SJCRH30 (cell line): ENCODE measurements at places on chromosomes 2 and 18.

DNA sequence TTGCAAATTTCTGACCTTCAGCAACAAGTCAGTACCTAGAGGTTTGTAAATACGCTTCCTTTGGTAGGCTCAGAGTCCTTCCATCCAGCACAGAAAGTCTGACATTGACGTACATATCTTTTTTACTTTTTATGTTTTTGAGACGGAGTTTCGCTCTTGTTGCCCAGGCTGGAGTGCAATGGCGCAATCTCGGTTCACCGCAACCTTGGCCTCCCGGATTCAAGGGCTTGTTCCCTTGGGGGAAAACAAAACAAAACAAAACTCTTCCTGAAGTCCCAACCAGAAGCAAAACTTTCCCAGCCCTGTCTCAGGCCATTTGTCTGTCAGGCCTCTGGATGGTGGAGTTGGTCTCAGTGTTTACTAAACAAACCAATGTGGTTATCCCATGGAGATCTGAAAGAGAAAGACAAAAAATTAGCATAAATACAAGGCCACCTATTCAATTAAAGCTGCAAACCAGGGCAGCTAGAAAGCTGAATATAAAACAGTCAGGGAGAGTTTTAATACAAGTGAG is 29.6 kb upstream of the ATL2 start:
- no peaks in the 10 kb centered on the region for H3K27me3 ChIP-seq
- H3K4me1 ChIP-seq, result no peaks in the 10 kb centered on the region
- DNase-seq, result no peak
- H3K4me3 ChIP-seq, result no peak overlapping the region

DNA sequence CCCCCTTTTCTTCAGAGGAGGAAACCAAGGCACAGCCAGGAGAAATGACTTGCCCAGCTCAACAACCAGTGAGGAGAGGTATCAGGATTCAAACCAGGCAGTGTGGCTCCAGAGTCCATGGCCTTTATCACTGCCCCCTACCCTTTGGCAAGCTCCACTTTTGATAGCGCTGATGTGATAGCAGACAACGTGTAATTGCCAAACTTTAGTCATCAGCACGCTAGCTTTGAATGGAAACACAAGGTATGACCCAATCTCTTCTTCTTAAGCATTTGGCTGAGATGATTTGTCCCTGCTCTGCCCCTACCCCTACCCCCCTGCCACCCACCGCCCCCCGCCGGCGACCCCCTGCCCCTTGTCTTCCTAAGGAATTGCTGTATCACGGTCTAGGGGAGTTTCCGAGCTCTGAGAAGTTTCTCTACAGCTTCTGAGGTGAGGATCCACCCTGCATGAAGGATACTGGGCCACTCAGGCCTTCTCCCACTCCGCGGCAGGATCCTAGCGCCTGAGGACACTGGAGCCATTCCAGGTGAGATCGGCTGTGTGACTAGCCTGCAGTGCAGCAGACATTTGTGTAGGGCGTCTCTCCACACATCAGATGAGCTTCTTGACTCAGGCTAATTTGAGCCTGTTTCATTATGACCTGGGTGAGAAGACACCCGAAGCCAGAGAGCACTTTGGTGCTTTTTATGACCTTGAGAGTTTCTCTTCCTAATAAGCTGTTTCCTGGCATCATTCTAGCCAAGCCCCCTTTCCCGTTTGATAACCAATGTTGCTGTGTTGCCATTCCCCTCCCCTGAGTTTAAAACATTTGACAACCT is 75.1 kb upstream of the MAP4K4 start:
- 0 out of 2 replicates have a peak, but pooled peaks cover 6% of the 10 kb centered on the region for H3K4me1 ChIP-seq
- no peak for DNase-seq
- no peaks in the 10 kb centered on the region for H3K36me3 ChIP-seq

- H3K4me1 ChIP-seq, result no peaks in the 10 kb centered on the region
- H3K4me3 ChIP-seq, result no peak overlapping the region
- H3K27ac ChIP-seq, result no peak overlapping the region
- no peaks in the 10 kb centered on the region for H3K27me3 ChIP-seq
- no peak for DNase-seq
- H3K36me3 ChIP-seq, result no peaks in the 10 kb centered on the region
Measured at GRCh38 chr18:50830544-50830943, 10.7 kb upstream of the MRO start.

GRCh38 chr18:58054041-58054781 is 10.2 kb downstream of the NEDD4L start:
- DNase-seq, result no peak
- H3K4me3 ChIP-seq, result no peak overlapping the region
- H3K4me1 ChIP-seq, result peaks cover 5% of the 10 kb centered on the region; the same call in 1 of the 2 replicates
- H3K27me3 ChIP-seq, result no peaks in the 10 kb centered on the region

DNA sequence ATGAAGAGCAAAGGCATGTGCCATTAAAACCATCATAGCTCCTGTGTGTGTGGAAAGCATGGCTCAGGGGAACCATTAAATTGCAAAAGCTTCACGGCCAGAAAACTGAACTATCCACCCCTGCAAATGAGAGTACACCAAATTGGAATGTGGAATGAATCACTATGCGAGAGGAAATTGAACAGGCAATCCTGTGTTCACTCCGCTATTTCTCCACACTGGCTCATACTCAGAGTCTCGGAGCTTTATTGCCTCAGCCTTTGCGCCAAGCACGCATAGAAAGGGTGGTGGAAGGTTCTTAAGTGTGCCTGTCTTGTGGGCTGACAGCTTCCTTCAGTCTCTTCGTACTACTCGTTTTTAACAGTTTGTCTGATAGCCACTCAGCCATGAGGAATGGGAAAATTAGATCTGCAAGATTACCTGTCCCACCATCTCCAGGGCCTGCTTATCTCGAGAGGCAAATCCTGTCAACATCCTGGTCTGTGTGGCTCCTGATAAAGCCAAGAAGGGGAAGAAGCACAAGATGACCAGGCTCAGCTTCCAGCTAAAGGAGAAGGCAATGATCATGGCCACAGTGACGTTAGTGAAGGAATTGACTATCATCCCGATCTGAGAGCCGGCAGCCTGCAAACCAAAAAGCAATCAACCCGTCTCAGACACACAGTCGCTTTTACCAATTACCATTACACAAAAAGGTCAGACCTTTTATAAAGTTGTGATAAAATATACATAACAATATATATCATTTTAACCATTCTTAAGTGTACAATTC is 34.9 kb downstream of the G6PC2 start:
- DNase-seq, result no peak
- H3K27ac ChIP-seq, result no peak overlapping the region
- no peaks in the 10 kb centered on the region for H3K4me1 ChIP-seq
- no peaks in the 10 kb centered on the region for H3K27me3 ChIP-seq
- no peaks in the 10 kb centered on the region for H3K36me3 ChIP-seq
